IPS-NIHi11 (cell line): ENCODE measurements at places on chromosomes 2 and 18.

GRCh38 chr2:44834656-44835055 lies 106.8 kb upstream of the SIX3 start:
- no peak for DNase-seq

- no peak for DNase-seq
Observed at GRCh38 chr18:58800582-58800981, 64.1 kb upstream of the ZNF532 start.

DNA sequence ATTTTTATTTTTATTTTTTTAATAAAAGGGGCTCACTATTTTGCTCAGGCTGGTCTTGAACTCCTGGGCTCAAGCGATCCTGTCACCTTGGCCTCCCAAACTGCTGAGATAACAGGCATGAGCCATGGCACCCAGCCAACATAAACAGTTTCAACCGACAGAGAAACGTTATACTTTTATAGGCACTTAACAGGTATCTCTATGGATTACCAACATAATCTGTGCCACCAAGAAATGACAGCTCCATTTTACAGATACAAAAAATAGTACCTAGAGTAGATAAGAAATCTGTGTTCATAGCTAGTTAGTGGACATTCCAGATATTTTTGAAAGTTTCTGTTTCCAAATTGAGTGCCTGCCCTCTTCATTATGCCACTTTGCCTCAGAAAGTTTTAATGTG lies 1316.7 kb downstream of the LRP1B start:
- DNase-seq: no peak

DNA sequence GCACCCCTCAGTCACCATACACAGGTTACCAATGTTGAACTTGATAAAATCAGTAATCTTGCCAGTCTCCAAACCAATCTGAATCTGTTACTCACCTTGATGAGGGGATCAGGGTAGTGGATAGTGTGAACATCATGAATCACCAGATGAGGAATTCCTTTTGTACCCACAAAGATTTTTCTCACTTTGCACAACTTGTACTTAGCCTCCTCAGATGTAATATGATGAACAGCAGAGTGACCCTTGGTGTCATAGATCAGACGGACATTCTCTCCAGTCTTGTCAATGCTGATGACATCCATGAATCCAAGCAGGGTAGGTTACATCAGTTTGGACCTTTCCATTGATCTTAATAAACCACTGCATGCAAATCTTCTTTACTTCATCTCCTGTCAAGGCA lies 54.7 kb downstream of the MDH1 start:
- no peak for DNase-seq

DNA sequence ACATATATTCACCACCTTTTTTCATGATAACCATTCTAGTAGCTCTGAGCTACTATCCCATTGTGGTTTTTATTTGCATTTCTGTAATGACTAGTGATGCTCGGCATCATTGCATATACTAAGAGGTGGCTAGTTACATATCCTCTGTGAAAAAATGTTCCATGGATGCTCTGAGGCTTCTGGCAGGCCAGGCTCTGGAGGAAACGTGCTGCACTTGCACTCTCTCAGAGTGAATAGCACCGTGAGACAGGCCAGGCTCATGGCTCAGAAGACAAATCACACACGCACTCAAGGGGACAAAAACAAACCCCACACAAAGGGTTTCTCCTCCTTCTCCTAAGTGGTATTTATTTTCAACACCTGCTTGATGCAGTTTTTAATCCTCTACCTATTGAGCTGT lies 1085.3 kb upstream of the CNTNAP5 start:
- DNase-seq: no peak

DNA sequence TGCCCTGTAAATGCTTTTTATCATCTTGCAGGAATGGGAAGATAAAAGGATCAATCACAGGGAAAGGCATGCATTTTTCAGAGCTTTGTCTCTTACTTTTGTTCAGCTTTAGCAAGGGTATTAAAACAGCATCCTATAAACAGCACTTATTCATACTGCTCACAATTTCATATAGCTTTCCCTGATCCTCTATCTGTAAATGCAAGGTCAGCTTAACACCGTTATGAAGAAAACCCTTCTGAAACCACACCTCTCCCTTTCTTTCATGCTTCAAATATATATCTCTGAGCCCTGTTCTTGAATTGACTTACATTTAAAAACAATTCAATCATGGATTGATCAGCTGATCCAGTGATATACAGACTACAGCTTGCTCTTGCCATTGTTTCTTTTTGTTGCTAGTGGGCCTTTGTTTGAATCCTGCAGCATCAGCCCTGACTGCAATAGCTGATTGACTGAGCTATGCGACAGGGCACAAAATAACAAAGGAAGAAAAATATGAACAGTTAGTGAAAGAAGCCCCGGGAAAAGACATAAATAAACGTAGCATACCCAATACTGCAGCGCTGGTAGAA lies 795.5 kb upstream of the CDH2 start:
- DNase-seq: no peak

DNA sequence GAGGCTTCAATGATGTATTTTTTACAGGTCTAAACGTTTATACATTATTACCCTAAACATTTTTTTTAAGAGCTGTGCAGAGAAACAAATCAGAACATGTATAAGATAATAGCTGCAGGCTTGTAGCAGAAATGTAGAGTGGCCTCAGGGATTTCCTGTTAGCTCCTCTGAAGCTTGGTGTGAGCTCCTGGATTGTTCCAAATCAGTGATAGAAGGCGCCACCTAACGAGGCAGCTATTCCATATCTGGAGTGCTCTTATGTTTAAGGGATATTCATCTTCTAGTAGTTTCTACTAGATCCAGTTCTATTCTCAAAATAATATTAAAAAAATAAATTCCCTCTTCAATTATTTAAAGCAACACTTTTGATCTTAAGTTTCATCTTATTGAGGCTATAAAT lies 93.1 kb downstream of the LRP1B start:
- DNase-seq: no peak

GRCh38 chr18:7224198-7224597 lies 6.7 kb upstream of the LRRC30 start:
- no peak for DNase-seq

GRCh38 chr18:28823506-28824182 lies 646.7 kb upstream of the CDH2 start:
- DNase-seq: no peak

GRCh38 chr2:3753561-3753960 lies 50.2 kb downstream of the DCDC2C start:
- no peak for DNase-seq

DNA sequence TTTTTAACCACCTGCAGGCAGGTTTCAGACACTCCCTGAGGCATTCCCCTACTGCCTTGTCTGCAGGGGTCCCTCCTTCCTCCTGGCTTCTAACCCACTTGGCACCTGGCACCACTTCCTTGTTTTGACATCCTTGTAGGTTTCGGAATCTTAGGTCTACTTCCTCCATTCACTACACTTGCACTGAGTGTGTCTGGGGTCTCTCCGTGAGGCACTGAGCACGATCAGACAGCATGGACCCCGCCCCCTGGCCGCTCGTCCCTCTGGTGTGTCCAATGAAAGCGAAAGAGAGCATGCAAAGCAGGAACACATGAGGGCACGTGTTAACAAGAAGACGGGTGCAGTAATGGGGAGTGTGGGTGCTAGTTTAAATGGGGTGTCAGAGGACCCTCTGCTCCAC lies 63.8 kb downstream of the HAUS1 start:
- no peak for DNase-seq

- DNase-seq: no peak
Observed at GRCh38 chr2:189382668-189383067, 58.6 kb upstream of the WDR75 start.

- no peak for DNase-seq
Observed at GRCh38 chr2:231130336-231131056, 5.7 kb upstream of the HTR2B start.

DNA sequence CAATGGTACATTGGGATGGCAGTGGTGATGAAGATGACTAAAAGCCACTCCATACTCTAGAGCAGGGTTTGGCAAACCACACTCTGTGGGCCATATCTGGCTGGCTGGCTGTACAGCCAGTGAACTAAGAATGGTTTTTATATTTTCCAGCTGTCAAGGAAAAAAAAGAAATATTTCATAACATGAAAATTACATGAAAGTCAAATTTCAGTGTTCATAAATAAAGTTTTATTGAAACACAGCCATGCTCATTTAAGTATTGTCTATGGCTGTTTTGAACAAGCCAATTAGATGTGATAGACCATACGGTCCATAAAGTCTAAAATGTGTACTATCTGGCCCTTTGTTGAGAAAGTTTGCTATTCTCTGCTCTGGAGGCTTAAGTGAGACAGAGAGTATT lies 1.5 kb downstream of the TTC21B start:
- no peak for DNase-seq

DNA sequence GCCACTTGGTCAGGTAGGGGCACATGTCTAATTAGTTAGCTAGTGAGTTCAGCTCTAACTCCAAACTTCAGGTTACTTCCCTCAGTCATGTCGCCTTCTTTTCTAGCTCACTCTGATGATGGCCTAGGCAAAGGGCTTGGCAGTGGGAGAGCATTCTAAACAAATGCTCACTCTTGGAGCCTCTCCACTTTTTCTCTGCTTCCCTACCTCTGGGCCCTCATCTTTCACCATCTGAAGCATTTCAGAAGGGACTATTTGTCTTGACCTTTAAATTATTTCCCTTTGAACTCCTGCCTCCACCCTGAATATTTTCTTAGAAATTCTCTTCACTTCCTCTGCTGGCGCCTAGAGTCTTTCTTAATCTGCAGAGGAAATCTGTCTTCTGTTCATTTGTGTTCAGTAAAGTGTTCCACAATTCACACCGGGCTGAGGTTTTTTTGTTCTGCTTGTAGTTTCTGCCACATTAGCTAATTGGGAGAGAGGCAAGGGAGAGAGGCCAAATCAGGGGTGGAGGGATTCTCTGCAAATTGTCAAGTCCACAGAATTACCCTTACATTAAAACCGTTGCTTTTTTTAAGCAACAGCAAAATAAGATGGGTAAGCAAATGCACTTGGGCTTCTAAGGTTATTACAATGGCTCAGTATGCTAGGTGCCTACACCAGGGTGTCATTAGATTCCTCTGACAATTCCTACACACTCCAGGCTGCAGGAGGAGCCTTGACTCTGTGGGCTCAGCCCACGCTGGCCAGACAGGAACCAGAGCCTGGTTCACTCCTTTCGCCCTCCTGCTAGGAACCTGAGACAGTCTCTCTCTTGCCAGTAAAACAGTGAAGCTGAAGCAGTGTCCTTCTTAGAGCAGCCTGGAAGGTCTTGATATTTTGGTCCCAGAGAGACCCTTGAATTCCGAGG lies 5.5 kb downstream of the MSGN1 start:
- DNase-seq: no peak

- DNase-seq: no peak
Observed at GRCh38 chr18:35141077-35141476, 99.8 kb upstream of the ZNF397 start.

- peak; percentile 11 for DNase-seq
Observed at GRCh38 chr2:27627963-27628766, 647 bp downstream of the CCDC121 start.

DNA sequence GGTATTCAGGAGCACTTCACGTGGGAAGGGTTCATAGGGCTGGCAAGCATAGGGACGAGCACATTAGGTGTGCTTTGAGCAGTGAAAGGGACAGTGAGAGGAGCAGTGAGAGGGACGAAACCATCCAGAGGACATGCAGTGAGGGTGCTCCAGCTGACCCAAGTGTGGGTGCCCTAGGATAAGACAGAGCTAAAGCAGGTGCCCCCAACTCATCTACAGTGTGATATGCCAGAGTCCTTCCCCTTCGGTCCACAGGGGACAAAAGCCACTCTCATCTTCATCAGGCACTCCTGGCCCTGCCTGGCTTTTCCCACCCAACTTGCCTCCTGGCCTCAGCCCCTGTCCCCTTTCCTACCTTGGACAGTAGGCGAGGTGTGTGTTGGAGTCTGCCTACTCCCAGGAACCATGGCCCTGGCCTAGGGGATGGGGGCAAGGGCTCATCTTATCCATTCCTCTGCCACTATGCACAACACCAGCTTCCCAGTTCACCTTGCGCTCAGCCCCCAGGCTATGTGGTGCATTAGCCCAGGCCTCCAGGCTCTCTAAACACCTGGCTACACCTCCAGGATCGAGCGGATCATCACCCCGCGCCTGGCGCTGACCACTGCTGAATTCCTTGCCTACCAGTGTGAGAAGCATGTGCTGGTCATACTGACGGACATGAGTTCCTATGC lies 16.1 kb upstream of the ANKRD53 start:
- DNase-seq: no peak

- no peak for DNase-seq
Observed at GRCh38 chr2:219508971-219509779, 5.1 kb upstream of the ASIC4 start.

DNA sequence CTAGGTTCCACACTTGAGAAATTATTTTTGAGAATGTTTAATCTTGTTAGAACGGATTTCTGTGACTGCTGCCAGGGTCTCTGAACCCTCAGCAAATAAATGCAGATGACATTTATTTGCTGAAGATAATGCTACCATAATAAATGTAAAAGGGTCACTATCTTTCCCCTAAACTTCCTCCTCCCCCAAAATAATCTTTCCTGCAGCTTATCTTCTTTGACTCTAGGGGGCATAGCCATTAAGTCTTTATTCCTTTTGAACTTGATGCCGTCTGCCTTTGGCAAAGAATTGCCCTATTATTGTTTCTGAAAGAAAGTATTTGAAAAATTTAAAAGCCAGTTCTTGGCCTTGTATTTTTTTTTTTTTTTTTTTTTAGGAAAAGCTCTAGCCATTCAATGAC lies 63.6 kb upstream of the ACSL3 start:
- DNase-seq: peak; percentile 40

GRCh38 chr2:147405651-147406050 lies 439.2 kb upstream of the ACVR2A start:
- no peak for DNase-seq

GRCh38 chr2:10478298-10478625 lies 30.1 kb upstream of the ODC1 start:
- DNase-seq: no peak

DNA sequence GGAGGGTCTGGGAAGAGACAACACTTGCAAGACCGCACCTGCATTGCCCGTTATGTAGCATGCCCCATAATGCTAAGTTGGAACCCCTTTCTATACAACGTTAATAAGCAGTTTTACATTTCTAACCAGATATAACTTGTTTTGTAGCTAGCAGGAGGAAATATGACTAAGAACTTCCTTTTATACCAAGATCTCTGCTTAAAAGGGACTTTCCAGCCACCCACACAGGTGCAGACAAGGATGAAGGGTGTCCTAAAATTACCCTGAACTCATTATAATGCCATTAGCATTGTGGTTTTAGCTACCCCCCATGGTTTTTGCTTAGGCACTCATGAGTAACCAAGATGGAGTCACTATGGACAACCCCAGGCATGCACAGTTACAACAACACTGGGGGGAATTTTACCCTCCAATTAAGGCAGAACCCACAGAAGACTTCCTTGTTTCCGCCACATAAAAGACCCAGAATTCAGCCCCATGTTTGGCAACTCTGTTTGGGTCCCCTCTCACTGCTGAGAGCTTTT lies 362.8 kb downstream of the CBLN2 start:
- no peak for DNase-seq
